ENCODE measurements at places on chromosomes 5 and 9.
A peak's percentile ranks its signal among the peaks of the same experiment; 100 is the strongest.

GRCh38 chr5:179799644-179799973 lies 5.8 kb downstream of the LTC4S start:
- ATAC-seq, result no peak

GRCh38 chr5:140298183-140298601 lies 4.7 kb downstream of the PFDN1 start:
- ATAC-seq, result peak; percentile 38

DNA sequence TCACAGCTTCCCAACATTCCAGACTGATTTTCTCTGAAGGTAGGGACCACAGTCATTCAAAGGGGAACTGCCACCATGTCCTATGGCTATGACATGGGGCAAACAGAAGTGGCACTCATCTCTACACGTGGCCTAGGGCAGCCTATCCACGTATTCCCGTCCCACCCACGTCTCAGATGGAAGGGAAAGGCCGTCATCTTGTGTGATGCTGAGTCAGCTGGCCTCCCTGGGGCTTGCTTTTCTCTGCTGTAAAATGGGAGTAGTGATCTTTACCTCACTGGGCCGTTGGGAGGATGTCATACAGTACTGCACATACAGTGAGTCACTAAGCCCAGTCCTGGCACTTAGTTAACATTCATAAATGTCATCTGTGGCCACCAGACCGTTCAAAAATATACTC lies 72.3 kb downstream of the RAPGEF1 start:
- ATAC-seq, result peak; percentile 74

DNA sequence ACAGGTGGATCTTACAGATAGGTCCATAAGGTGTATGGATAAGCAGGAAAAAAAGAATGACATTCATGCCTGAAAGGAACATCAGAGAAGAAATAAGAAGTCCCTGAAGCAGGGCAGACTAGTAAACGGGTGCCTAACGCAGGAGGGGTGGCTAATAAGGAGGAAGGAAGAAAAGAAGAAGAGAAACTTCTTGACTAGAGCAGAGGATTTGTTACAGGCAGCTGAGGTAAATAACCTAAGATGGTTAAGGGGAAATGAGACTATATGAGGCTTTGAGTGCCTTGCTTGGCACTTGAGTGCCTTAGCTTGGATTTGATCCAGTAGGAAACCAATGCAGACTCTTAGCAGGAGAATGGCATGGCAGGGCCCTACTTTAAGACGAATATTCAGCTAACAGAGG lies 313.5 kb upstream of the PDE4D start:
- ATAC-seq, result no peak

DNA sequence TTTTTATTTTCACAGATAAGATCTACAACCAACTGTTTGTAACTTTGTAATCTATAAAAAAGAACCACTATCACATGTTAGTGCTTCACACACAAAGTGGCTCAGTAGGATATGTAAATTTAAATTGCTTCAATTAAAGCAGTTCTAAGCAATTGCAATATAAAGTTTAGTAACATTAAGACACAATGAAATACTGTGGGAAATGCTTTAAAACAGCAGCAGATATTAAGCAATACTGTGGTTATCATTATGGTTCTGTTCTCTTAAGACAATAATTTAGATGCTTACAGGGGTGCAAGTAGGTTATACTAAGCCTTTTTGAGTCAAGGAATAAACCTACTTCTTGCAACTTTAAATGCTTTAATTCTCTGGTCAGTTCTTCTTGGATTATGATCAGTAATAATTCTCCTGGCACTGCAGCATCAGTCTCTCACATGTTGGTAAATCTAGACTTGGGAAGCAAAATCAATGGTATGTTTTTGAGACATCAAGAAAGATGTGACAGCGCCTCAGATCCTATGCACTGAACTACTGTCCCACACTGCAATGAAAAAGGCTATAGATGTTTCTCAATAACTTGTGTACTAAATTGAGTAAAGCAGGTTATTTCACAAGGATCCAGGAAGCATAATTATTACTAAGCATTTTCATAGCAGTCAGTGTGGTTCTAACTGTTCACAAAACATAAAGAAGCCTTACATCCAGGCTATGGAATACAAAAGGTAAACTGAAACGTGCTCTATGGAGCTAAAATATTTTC lies 338.7 kb upstream of the PDE4D start:
- ATAC-seq, result no peak

DNA sequence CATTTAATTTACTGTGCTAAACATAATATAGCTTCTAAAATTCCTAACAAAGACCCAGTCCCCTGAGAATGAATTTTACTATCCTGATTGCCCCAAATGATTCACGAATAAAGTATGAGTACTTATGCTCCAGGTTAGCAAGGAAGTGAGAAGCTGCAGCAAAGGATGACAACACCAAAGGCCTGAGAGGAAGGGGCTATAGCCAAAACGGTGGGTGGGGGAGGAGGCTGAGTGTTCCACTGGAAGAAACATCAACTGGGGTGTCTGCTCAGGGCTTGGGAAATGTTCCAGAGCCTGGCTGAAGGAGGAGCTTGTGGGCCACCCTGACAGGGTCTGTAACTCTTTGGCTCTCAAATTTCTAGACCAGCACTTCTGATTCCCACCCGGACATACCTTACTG lies 157.3 kb downstream of the ADAMTS12 start:
- ATAC-seq, result no peak

DNA sequence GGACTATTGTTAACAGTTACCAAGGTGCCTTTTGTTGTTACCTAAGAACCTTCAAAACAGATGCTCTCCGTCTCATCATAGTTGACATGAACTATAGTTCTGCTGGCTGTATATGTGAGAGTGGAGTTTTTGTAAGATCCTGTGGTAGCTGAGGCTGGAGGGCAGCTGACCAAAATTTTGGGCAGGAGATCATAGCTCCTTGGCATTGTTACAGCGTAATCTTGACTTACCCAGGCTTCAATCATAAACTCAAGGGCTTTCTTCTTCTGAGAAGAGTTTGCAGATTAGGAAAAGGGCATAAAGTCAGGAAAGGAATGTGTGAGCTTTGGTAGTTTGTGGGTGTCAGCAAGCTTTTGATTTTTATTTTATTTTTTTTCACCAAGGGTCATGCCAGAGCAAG lies 34.5 kb downstream of the RCL1 start:
- ATAC-seq, result no peak

DNA sequence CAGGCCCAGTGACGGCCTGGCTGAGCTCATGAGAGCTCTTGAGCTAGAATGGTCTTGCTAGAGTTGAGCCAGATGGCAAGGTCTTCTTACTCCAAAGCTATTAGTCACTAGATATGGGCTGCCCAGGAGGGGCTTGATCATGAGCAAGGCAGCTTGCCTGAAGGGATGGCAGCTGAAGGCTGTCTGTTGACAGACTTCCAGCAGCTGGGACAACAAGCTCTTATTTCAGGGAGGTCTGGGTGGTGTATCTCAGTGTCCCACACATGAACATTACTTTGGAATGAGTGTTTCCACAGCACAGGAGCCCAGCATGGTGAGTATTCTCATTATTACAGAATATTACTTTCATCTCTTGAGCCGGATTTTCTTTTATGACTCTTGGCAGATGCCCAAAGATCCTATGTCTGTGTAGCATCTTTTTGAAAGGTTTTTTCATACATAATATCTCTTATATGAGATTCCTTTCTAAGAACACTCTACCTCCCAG lies 414.1 kb downstream of the ARHGEF28 start:
- no peak for ATAC-seq

DNA sequence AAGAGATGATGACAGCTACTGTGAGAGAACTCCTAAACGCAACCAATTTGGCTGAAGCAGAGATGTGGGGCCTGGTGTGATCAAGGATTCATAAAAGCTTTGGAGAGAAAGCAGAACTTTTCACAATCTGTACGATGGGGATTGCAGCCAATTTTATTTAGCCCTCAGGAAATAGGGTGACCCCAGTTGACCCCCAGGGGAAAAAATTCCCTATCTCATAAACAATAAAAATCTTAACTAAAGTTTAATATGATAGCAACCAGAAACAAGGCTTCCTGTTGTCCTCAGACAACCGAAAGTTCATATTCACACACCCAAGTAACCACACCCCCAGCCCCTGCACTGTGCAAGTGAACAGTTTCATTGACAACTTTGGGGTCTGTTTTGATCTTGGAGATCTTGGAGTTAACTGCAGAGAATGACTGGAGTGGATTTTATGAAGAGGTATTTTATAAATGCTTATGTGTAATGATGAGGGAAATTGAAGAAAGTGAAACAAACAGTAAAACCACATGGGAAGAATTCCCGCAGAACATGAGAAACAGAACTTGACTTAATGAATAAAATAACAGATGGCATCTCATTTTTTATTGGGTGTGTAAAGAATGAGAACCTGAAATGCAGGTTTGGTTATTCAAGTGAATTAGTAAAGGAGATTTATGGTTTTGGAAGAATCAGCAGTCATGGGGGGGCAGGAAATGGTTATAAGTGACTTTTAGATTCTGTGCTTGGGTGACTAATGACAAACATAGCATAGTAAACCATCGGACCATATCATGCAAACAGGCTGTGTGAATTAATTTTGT lies 94.5 kb downstream of the PDE4D start:
- ATAC-seq, result peak; percentile 77

DNA sequence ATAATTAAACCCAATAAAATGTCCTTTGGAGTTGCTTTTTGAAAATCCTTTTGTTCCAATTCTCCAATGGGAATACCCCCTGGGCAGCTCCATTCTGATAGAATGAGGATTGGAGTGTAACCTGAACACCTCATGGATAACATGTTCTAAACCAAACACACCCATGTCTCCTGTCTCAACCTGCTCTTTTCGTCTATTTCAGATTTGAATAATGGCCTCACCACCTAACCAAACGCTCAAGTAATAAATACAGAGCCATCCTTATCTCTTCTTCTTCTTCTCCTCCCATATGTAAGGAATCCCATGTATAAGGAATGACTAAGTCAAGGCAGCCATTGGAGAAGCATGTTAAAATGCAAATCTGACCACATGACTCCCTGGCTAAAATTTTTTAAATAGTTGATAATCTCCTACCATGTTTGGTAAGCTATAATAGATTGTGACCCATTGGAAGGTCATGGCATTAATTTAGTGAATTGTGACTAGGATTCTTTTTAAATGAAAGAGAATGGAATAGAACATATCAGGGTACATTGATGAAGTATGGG lies 26.0 kb downstream of the ELL2 start:
- no peak for ATAC-seq

DNA sequence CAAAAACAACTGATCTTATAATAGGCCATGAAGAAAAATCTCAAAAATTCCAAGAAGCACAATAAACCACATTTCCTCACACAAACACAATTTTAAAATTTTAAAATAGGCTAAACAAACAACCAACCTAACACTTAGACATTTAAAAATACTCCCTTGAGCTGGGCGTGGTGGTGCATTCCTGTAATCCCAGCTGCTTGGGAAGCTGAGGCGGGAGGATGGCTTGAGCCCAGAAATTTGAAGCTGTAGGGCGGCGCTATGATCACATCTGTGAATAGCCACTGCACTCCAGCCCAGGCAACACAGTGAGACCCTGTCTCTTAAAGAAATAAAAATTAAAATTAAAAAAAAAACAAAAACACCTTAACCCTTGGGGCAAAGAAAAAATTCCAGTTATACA lies 36.9 kb upstream of the TESK1 start:
- no peak for ATAC-seq

DNA sequence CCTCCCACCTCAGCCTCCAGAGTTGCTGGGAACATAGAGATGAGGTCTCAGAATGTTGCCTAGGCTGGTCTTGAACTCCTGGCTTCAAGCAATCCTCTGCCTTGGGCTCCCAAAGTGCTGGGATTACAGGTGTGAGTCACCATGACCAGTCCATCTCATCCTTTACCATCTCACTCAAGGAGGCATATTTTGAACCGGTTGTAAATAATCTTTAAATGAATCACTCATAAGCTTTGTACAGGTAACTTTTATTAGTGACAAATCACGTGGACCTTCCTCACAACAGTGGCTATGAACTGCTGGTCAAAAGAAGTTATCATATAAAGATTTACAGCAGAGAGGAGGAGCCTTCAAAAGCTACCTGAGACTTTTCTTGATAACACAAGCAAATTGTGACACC lies 70.7 kb downstream of the RFK start:
- ATAC-seq, result no peak

Data from activated T-helper 17 cell treated with anti-CD3 and anti-CD28 coated beads, Interleukin-2, amount 50 U/mL, for 72 hours (primary cell).